ENCODE measurements at places on chromosomes 11 and 22.

DNA sequence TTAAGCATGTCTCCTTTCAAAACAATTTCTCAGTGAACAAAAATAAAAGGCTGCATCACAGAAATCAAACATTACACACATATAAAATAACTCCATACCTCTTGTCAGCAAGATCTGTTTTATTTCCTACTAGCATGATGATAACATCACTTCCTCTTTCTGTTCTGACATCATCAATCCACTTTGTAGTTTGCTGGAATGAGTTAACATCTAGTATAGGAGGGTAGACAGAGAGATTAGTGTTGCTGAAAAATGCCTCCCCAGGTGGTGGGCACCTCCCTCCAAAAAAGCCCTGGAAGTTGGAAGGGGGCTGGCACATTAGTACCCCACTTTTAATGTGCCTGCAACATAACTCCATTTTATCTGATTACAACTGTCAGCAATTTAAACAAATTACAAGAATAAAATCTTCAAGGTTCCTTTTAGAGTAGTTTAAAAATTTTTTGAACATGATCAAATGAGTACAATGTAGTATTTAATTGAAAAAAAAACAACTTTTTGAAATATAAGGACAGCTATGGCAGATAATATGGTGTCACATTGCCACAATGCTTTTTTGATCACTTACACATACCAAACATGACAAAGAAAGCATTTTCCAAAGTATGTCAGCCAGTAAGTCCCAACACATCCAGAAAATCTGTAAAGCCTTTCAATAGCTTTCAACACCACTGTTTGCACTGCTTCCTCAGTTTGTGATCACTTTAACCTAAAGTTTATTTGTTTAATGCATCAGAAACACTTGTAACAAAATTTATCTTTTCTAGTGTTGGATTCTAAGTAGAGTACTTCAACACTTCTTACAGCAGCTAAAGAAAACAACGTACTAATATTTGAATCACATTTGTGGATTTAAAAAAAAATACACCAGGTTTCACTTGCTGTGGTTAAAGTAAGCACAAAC lies 44.5 kb downstream of the RAB6A start:
- no peak for DNase-seq

GRCh38 chr22:30054764-30055069 lies 25.5 kb upstream of the HORMAD2 start:
- no peak for DNase-seq

DNA sequence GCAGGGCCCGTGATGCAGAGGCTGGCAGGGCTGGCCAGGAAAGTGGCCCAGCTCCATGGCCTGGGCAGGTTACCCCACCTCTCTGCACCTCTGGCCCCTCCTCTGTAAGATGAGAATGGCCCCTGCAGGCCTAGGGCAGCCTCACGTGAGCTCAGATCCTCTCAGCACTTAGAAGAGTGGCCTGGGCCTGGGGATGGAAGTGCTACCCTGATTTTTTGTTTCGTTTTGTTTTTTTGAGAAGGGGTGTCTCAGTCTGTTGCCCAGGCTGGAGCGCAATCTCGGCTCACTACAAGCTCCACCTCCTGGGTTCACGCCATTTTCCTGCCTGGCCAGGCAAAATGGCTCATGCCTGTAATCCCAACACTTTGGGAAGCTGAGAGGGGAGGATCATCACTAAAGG lies 982 bp downstream of the APOBEC3H start:
- no peak for DNase-seq

- DNase-seq, result no peak
Observed at GRCh38 chr22:26529345-26529744, 17.1 kb upstream of the TFIP11 start.

DNA sequence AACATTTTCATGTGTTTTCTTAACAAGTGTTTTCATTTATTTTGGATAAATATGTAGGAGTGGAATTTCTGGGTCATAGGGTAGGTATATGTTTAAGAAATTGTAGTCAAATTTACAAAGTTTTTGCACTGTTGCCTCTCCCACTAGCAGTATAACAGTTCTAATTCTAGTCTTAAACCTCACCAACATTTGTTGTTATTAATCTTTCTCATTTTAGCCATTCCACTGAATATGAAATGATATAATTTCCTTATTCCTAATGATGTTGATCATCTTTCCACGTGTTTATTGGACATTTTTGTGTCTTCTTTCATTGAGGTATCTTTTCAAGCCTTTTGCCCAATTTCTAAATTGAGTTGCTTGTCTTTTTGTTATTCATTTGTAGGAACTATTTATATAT lies 62.0 kb downstream of the C11orf91 start:
- no peak for DNase-seq

DNA sequence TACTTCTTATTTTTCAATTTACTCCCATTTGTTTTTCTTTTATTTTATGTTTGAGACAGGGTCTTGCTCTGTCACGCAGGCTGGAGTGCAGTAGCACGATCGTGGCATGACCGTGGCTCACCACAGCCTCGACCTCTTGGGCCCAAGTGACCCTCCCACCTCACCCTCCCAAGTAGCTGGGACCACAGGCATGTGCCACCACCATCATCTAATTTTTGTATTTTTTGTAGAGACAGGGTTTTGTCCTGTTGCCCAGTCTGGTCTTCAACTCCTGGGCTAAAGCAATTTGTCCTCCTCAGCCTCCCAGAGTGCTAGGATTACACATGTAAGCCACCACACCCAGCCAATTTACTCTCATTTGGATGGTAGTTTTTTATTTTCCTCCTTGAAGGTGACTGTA lies 679.3 kb upstream of the CCDC179 start:
- no peak for DNase-seq

DNA sequence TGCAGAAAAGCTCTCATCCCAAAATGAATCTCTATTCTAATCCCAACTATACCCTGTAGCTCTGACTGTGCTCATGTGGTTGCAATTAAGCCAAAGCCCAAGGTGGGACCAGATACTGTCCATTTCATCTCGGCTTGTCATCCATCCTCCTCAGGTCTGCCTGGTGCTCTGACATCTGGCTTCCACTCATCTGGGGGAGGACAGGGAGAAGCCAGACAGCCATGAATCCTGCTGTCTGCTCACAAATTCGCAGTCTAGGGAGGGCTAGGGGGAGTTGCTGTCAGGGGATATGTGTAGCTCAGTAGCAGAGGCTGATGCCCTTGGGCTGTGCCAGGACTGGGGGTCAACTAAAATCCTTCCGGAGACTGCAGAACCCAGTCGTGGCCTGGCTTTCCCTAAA lies 167.1 kb downstream of the ETS1 start:
- no peak for DNase-seq

DNA sequence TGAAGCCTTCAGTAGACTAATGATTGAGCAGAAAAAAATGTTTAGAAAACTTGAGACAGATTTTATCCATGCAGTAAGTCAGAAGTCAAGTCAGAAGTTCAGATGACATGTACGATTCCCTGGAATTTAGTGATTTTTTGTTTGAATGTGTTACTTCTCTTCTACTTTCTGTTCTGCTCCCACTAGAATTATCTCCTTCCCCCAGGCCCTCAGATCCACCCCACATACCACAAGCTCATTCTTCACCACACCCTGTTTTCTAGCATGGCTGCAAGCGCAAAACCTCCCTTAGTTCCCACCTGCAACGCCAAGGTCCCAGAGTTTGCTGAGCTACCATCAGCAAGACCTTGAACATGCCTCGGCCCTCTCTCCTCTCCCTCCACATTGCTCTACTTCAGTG lies 64.1 kb downstream of the KCNJ1 start:
- DNase-seq, result no peak

DNA sequence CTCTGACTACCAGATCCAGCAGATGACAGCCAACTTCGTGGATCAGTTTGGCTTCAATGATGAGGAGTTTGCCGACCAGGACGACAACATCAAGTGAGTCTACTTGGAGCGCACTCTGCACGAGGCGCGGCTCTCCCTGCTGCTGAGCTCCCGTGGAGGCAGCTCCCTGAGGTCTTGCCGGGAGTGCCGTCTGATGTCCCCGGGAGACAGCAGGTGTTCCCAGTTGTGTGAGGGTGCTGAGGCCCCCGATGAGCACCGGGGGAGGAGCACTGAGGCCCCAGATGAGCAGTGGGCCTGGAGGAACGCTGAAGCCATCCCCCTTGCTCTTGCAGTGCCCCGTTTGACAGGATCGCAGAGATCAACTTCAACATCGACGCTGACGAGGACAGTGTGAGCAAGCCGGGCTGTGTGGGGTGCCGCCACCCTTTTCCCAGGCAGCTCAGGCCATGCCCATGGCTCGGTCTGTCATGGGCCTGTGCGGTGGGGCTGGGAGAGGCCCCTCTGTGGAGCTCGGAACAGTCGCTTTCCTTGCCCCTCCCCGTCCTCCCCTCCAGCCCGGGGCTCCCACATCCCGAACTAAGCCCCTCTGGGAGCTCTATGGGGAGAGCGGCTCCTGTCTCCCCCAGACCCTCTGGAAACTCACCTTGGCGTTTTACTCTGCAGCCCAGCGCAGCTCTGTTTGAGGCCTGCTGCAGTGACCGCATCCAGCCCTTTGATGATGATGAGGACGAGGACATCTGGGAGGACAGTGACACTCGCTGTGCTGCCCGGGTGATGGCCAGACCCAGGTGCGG lies 37.1 kb downstream of the SBF1 start:
- DNase-seq, result no peak

GRCh38 chr11:22234743-22235142 lies 41.9 kb downstream of the ANO5 start:
- no peak for DNase-seq

GRCh38 chr11:77124041-77124440 lies 4.0 kb upstream of the MYO7A start:
- no peak for DNase-seq

GRCh38 chr11:122271137-122271536 lies 155.1 kb upstream of the BLID start:
- no peak for DNase-seq

DNA sequence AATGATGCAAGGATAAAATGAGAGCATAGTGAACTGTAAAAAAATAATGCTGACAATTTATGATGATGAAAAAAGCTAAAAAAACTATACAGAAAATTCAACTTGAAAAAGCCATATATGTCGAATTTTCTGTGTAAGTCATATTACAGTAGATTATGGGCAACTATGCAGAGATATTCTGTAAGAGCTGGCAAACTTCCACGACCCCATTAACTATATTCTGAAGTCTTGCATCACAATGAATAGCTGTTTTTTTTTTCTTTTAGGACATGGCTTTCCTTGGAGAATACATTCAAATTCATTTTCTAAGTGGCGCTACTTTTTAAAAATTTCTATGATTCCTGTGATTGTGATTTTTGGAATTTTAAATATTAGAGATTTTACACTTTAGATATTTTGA lies 18.4 kb downstream of the PSMD13 start:
- no peak for DNase-seq

- DNase-seq, result no peak
Observed at GRCh38 chr11:100932474-100933100, 197.0 kb downstream of the PGR start.

DNA sequence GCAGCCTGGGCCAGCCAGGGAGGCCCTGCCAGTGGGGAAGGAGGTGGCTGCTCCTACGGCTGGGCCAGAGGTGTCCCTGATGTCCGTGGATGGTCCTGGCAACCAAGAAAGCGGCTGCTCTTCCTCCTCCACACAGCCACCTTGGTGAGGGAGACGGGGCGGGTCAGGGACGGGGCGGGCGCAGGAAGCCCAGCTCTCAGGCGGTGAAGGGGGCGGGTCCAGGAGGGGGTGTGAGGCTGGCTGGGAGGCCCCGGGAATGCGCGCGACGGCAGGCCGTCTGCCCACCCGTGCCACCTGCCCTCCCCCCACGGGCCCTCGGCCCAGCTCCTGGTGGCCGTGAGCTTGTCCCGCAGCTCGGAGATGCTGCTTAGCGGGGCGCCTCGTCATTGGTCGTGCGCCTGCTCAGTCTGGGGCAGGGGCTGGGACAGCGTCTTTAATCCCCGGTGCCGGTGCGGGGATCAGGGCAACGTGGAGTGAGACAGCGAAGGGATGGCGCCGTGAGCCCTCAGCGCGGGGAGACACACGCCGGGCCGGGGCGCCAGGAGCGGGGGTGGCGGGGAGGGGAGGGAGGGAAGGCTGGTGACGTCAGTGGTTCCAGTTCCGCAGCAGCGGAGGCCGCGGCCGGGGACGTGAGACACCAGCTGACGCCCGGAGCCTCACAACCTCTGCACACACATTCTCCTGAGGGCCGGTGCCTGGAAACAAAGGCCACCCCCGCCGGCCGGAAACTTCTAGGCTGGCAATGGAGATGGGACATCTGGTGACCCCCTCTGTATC lies 6.7 kb upstream of the BRSK2 start:
- DNase-seq, result peak; percentile 44

DNA sequence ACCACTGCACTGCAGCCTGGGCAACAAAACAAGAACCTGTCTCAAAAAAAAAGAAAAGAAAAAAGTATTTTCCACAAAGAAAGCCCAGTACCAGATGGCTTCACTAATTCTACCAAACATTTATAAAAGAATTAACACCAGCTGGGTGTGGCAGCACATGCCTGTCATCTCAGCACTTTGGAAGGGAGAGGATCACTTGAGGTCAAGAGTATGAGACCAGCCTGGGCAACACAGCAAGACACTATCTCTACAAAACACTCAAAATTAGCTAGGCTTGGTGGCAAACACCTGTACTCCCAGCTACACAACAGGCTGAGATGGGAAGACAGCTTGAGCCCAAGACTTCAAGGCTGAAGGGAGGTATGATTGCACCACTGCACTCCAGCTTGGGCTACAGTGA lies 20.1 kb downstream of the RSF1 start:
- DNase-seq, result no peak

DNA sequence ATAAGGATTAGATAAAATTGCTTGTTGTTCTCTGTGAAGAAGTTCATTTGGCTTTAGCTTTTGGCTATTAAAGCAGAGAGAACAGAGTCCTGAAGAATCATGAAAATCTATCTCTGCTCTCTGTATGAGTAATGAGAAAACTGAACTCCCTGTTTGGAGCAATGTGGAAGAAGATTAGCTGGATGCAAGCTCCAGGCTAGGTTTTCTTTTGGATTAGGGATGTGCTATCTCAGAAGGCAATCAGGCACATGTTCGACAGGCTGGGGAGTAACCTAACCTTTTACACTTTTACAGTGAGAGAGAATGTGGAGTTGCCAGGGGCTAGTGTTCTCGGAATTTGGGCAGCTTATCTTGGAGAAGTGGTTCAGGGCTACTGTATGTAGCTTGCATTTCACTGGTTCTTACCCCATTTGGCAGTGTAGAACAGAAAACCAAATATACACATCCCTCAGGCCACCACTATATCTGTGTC lies 8.5 kb upstream of the SLN start:
- no peak for DNase-seq
